ENCODE measurements at places on chromosomes 16 and 17.

DNA sequence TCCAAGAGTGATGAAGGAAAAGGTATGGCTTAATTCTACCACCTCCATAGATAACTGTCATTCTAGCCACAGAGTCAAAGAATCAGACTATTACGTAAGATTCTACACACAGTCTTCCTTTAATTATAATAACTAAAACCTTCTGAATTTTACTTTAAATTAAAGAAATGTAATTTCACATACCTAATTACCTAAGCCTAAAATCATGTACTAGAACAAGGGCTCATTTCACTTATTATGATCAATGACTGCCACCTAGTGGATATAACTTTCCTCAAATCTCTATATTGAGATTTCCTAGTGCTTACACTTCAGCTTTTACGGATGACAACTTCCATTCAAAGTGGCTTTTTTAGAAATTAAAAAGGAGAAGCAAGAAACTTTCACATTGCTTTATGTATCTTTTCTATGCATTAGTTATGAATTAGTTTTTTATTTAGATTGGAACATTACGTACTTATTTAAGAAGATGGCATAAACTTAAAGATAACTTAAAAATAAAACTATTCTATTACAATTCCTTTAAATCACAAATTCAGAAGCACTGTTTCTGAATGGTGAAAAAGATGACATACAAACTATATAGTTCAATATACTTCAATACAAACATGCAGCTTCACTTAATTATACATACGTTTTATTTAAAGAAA lies 18.2 kb upstream of the ABCA10 start:
- DNase-seq, result peak; percentile 29

GRCh38 chr16:35745821-35746248 lies 2286.4 kb downstream of the TP53TG3F start:
- no peak for DNase-seq

GRCh38 chr16:3879887-3880564 lies 487 bp downstream of the CREBBP start:
- no peak for DNase-seq

- DNase-seq, result no peak
Measured at GRCh38 chr16:86359571-86359970, 150.8 kb upstream of the FOXF1 start.

DNA sequence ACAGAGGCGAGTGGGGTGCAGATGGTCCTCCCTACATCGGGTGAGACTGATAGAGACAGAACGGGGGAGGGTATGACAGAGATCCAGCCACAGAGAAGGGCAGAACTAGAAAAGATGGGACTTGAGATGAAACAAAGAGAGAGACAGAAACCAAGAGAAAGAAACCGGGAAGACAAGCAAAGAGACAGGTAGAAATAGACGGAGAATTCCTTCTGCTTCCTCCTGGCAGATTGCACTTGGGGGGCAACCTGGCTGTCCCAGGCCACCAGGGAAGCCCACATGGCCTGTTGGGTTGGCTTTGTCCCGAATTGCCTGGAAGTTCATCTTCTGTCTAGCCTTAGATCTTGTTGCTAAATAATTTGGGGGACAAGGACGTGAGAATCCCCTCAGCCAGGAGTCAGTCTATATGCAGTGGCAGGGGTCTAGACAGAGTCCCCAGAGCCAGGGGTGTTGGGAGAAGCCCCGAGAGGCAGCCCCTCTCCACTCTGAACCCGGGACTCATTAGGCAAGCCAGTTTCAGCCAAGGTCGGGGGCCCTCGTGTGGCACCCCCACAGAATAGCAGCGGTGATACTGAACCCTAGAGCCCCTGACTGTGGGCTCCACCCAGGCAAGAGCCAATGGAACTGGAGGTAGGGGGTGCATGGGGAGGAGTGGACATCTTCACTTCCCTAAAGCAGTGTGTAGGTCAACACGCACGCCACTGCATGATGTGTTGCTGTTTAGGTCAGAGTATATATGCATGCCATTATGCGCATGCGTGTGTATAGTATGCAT lies 627 bp upstream of the TSPOAP1 start:
- DNase-seq, result no peak

DNA sequence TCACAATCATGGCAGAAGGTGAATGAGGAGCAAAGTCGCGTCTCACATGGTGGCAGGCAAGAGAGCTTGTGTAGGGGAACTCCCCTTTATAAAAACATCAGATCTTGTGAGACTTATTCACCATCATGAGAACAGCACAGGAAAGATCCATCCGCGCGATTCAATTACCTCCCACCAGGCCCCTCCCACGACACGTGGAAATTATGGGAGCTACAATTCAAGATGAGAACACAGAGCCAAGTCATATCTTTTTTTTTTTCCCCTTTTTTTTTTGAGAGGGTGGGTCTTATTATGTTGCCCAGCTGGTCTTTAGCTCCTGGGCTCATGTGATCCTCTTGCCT lies 60.0 kb downstream of the RPTOR start:
- DNase-seq, result no peak

DNA sequence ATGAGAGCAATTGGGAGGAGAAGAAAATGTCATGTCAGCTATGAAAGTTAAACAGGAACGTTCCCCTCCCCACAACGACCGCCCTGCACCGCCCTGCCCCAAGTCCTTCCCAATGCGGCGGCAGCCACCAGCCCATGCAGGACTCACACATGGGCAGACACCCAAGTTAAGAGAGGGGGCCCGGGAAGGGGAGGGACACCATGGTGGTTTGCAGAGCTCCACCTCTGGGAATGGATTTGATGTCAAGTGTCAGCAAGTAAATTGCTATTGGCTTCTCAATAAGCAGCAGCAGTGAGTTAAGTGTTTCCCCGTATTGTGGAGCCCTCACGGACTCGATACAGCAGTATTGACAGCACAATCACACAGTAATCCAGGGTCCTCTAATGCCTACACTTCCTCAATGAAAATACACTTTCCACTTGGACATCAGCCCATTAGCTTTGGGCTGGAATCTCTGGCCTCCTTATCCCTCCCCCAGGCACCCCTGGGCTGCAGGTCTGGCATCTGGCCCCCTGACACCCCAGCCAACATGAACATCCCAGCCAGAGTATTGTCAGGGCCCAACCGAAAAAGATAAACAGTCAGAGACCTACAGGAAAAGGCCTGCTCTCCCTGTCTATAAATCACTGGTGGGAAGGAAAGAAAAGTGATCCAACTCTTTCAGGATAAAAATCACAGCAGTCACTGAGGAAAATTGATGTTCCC lies 22.6 kb downstream of the ZFHX3 start:
- no peak for DNase-seq

GRCh38 chr16:82852388-82853008 lies 225.7 kb downstream of the CDH13 start:
- no peak for DNase-seq

- no peak for DNase-seq
Measured at GRCh38 chr17:62797959-62798358, 10.2 kb downstream of the MARCHF10 start.

DNA sequence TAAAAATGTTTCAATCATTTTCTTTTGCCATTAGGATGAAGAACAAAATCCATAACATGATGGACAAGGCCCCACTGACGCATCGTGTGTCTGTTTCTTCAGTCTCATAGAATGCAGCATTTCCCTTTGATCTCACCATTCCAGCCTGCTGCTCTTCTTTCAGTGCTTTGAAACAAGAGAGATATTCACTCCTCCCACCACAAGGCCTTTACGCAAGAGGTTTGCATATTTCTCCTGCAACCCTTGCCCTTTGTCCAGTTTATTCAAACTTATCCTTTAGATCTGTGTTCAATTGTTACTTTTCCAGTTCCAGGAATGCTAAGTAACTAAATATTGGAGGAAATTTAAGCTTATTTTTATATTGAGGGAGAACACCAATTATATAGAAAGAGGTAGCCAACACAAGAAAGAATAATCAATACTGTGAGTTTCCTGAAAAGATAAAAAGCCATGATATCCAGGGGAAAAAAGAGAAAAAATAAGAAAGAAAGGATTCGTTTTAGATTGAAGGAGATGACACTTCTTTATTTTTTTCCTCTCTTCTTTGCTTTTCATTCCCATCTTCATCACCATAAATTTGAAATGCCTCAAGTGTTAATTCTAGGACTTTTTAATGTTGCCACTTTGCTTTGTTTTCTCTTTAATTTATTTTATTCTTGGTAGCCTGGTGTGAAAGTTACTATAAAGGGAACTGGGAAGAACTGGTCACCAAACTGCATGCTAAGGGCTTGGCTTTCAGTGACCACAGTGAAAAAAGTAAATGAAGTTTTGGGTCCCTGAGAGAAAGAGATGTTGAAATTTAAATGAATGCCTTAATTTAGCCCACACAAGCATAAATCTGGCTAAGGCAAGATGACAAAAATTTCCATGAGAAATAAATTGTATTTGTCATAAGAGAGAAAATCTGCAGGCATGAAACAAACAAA lies 102.1 kb downstream of the KIF2B start:
- no peak for DNase-seq

DNA sequence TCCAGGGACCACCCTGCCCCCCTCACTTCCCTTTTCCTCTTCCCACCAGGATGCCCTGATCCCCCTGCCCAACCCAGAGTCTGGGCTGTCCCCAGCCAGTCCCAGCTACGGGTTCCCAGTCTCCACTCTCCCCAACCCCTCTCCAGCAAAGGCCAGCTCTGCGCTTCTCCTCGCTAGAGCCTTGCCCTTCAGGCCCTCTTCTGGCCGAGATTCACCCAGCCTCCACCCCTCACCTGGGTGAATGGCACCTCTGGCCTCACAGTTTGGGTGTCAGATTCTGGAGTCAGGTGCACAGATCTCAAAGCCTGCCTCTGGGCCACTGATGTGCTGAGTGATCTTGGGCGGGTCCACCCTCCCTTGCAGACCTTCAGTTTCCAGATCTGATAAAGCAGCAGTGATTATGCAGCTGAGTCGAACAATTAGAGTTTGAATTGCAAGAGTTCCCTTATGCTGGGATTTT lies 185.6 kb upstream of the TNRC6C start:
- no peak for DNase-seq

- no peak for DNase-seq
Measured at GRCh38 chr16:57325458-57325857, 33.1 kb upstream of the CCL22 start.

DNA sequence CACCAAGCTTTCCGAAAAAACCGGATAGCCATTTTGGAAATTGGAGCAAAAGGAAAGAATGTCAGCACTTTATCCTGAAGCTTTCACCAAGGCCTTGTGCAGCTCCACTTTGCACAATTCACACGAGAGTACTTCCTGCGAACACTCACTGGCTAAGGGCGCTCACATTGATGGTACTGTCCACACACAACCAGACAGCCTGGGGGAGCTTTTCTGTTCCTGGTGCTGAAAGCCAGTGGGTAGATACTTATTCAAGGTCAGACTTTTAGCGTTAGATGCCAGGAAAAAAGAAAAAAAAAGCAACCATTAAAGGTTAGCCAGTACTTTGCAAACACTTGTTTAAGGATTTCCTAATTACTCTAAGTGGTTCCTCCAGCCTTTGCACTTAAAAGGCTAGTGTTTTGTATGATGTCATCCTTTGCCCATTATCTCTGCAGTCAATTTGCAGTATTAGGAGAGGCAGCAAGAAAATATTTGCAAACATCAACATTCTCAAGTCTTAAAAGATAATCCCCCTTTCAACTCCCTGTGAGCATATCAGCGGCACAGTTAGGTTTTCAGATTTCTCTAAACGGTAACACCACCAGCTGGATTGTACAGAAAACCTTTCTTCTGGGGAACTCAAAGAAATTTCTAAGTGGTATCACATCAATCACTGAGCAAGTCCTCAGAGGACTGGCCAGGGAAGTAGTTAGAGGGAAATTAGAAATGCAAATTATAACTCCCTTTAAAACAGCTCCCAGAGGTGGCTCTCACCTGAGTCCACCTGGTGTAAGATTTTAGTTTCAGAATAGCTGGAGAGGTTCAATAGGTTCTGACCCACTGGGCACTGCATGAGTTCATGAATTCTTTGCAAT lies 243.4 kb upstream of the IRX5 start:
- DNase-seq, result no peak

- DNase-seq, result no peak
Measured at GRCh38 chr16:85361441-85362118, 249.3 kb upstream of the CIBAR2 start.

DNA sequence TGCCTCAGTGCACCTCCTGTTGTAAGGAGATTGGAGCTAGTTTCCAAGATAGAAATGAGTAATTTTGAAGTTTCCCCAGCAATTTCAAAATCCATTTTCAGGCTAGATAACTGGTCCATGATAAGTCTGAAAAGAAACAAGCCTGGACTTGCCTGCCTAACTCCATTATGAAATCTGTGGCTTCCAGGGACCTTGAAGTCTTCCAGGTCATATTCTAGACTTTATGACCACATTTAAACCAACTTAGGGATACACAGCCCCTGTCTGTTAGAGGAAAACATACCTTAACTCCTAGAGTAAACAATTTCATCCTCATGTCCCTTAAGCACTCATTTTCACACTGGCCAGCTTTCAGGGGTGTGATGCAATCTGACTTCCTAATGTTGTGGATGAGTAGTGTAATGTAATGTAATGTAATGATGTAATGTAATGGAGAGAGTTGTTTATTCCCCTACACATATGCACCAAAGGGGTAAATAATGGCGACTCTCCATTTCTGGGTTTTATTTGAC lies 96.7 kb upstream of the FAM20A start:
- DNase-seq, result peak; percentile 70

GRCh38 chr17:21194703-21195102 lies 19.3 kb downstream of the TMEM11 start:
- peak; percentile 20 for DNase-seq

DNA sequence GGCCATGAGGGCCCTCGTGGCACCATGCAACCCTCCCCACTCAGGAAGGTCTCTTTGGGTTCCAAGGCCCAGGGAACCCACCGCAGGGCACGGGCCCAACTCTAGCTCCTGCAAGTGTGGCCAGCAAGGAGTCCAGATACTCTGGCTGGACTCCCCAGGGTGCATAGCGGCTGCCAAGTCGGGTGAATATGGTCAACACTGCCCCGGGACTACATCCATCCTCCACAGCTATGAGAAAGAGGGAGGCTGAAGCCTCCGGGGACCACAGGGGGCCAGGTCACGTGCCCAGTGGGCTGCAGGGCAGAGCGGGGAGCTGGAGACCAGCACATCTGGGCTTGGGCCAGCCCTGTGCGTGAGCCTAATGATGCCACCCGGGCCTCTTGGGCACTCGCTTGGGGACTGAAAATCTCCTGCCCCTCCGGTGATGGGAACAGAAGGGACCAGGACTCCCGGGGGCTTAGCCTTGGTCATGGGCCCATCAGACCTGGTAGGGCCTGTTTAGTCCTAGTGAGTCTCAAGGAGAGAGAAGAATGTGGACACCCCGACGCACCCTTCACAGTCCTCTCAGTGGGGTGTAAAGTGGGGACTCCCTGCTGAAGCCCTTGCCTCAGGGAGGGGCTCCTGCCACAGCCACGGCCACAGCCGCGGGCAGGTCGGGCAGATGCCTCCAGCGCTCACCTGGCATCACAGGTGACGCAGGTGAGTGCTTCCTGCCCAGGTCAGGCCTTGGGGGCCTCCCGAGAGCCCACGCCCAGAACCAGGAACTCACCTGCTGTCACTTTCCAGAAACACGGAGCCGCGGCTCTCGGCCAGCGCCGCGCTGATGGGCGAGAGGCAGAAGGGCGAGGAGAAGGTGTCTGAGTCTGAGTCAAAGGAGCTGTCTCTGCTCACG lies 26.0 kb downstream of the TBC1D16 start:
- no peak for DNase-seq
